Activated CD4-positive, alpha-beta T cell treated with anti-CD3 and anti-CD28 coated beads, Interleukin-2, amount 50 U/mL, for 16 hours (primary cell): ENCODE measurements at places on chromosomes 7 and 10.

- no peak for DNase-seq
Measured at GRCh38 chr10:131909929-131910328, 9.1 kb downstream of the PPP2R2D start.

GRCh38 chr7:15607529-15608210, 45.9 kb upstream of the AGMO start:
- DNase-seq: no peak

DNA sequence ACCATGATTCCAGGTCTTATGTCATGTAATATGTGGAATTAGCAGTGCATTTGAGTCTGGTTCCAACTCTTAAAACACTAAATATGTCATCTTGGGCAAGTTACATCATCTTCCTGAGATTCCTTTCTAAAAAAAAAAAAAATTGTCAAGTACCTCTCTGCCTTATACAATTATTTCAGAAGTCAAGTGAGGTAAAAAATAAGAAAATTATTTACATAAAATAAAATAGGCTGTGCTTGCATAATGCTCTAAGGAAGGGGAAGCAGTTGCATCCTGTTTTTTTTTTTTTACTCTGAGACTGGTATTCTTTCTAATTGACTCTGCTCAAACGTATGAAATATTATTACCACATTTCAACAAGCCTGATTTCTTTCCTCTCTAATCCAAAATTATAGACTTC, 55.1 kb upstream of the SEMA3A start:
- DNase-seq: no peak

DNA sequence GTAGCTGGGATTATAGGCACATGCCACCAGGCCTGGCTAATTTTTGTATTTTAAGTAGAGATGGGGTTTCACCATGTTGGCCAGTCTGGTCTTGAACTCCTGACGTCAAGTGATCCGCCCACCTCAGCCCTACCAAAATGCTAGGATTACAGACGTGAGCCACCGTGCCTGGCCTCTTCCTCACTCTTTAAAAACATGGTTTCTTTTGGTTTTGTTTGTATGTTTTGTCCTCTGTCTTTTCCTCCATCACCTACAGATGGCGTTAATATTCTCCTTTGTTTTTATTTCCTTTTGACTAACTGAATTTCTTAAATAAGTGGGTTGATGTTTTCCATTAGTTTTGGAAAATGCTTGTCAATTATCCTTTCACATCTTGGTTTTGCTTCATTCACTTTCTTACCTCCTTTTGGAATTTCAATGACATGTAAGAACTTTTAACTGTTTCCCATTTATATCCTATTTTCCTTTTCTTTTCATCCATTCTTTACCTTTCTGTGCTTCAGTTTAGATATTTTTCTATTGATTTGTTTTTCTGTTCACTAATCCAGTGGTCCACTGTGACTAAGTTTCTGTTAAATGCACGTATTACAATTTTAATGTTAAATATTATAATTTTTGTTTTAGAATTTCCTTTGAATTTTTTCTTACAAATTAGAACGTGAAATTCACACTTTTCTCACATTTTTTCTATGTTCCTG, 104.1 kb downstream of the ZNF467 start:
- DNase-seq: peak; percentile 6

DNA sequence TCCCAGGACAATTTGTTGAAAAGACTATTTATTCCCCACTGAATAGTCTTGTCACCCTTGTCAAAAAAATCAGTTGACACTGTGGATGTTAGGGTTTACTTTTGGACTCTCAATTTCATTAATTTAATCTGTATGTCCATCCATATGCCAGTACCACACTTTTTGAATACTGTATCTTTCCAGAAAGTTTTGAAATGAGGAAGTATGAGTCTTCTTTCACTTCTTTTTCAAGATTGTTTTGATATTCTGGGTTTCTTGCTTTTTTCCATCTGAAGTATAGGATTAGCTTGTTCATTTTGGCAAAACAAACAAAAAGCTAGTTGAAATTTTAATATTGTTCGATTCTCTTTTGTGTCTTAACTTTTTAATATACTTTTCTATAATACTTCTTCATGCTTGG, 21.7 kb downstream of the KLHDC10 start:
- DNase-seq: no peak

- no peak for DNase-seq
Measured at GRCh38 chr7:45084336-45084735, 4.4 kb downstream of the NACAD start.

GRCh38 chr10:112953174-112954159, 3.4 kb downstream of the TCF7L2 start:
- no peak for DNase-seq

GRCh38 chr10:17064435-17064834, 65.2 kb downstream of the CUBN start:
- DNase-seq: no peak

DNA sequence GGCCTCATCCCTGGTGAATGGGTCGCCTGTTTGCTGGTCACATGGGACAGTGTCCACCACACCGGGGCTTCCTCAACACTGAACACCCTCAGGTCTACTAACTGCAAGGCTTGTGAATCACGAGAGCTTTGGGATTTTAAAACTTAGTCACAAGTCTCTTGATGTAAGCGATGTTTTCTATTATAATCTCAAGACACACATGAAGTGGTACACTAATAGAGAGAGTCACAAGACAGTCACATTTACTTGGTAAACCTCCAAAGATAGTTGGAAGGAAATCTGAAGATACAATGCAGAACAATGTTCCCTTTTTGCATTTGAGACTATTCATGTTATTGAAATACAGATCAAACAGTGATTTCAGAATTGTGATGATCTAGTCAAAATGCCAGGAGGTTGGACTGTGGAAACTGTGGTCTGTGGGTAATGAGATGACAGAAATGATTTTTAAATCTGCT, 233.1 kb upstream of the KLF6 start:
- peak; percentile 34 for DNase-seq

- DNase-seq: no peak
Measured at GRCh38 chr10:1644191-1644711, 93.1 kb downstream of the ADARB2 start.

GRCh38 chr10:4652111-4653010, 173.6 kb upstream of the AKR1E2 start:
- peak; percentile 45 for DNase-seq

GRCh38 chr7:44965937-44966730, 12.7 kb downstream of the MYO1G start:
- no peak for DNase-seq

- no peak for DNase-seq
Measured at GRCh38 chr10:101616415-101617101, 28.4 kb downstream of the DPCD start.

- no peak for DNase-seq
Measured at GRCh38 chr10:97180986-97181385, 4.8 kb downstream of the SLIT1 start.

DNA sequence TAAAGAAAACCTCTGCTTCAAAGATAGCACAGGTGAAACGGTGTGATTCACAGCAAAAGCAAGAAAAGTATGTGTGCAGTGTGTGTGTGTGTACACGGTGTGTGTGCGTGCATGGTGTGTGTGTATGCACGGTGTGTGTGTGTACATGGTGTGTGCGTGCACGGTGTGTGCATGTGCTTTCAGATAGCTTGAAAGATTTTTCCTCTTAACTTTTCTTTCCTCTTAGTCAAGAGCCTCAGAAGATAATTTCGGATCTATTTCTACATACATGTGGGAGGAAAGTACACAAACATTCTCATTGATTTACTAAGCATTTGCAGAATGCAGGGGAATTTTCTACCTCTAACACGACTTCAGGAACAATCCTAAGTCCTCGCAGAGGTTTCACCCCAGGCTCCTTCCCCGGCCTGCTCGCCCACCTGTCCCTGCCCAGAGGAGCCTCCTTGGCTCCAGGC, 2.9 kb downstream of the FGFR2 start:
- no peak for DNase-seq

DNA sequence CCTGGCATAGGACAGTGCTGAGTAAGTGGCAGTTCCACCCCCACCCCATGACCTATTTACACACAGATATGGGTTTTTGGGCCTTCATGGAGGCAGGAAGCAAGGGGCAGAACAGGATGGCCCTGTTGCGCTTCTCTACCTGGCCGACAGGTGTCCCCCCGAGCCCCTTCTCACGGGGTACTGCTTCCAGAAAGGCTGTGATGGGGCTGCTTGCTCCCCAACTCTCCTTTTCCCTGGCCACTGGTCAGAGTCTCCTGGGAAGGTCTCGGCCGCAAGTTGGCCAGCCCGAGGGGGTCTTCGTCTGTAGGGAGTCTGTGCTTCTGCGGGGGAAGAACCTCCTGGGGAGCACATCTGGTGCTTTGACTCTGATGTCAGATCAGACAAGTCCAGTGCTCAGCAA, 139.8 kb upstream of the TNS3 start:
- DNase-seq: no peak

DNA sequence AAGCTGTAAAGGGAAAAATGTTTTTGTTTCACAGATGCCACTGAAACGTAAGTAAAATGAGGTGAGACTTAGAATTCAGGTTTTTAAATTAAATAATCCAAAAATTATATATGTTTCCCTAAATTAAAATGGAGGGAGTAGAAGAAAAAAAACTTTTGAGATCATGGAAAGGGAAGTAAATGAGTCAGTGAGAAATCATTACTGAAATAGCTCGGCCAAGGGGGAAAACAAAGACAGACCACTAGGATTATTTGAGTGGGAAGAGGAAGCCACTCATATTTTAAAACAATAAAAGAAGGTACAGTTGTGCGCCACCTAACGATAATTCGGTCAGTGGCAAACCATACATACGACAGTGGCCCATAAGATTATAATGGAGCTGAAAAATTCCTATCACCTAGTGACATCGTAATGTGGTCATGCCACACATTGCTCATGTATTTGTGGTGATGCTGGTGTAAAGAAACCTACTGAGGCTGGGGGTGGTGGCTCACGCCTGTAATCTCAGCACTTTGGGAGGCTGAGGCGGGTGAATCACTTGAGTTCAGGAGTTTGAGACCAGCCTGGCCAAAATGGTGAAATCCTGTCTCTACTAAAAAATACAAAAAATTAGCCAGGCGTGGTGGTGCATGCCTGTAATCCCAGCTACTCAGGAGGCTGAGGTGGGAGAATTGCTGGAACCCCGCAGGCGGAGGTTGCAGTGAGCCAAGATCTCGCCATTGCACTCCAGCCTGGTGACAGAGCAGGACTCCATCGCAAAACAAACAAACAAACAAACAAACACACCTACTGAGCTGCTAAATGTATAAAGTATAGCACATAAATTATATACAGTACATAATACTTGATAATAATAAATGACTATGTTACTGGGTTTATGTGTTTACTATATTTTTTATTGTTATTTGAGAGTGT, 64.7 kb downstream of the MKX start:
- DNase-seq: no peak

GRCh38 chr7:146755585-146755984, 639.0 kb downstream of the CNTNAP2 start:
- no peak for DNase-seq

- peak; percentile 64 for DNase-seq
Measured at GRCh38 chr7:108525327-108525984, 479 bp downstream of the PNPLA8 start.

- DNase-seq: no peak
Measured at GRCh38 chr7:139943401-139943800, 114.3 kb downstream of the TBXAS1 start.

GRCh38 chr7:23161482-23161881, 20.4 kb upstream of the NUP42 start:
- DNase-seq: no peak

- DNase-seq: no peak
Measured at GRCh38 chr10:17918187-17918903, 33.4 kb upstream of the SLC39A12 start.

DNA sequence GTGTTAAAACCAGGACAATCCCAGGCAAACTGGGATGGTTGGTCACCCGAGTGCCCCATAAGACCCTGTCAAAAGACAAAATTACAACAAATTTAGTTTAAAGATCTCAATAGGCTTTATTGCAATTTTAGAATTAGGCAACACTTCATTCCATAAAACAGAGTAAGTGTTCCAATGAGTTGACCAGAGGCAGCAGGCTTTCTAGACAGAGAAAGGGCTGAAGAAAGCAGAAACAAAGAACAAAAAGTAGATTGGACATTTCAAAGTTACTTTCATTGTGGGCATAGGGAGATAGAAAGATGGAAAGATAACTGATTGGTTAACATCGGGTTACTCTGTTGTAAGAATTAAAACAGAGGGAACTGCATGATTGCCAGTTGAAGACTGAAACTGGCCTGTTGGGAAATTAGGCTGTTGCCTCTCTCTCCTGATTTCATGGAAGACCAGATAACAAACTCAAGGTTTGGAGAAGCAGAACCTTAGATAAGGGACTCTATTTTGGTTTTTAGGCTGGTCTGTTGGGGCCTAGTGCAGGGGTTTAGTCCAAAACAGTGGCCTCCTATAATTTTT, 36.3 kb downstream of the ENTPD1 start:
- DNase-seq: no peak

DNA sequence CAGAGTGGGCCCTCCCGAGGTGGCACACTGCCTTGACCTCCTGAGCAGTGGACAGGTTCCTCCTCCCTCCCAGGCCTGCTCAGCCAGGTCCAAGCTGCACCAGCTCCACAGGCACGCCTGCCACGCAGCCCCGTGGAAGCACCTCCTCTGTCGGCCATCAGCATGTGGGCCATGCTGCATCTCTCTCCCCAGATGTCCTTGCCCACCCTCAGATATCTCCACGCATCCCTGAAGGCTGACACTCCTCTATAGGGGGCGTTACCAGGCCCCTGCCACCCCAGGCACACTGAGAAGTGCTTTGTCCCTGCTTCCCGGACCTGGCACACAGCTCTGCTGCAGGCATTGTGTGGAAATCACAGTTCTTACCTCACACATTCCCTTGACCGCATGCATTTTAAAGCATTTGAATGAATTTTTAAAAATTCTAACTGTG, 598.5 kb downstream of the SDK1 start:
- no peak for DNase-seq

DNA sequence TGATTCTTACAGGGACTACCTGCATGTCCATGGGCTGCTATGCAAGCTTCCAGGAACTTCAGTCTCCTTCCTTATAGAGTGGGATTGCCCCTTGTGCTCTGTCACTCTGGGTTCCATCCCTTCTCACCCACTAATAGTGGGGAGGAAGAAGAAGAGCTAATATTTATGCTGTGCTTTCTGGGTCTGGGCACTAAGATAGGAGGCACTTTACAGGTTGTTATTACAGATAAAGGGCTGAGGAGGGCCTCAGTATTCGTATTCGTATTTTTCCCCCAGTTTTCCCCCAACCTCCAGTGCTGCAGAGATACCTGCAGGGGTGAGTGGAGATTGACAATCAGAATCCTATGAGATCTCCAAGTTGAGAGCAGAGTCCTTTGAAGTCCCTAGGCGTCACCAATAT, 14.2 kb downstream of the HK1 start:
- DNase-seq: no peak

- no peak for DNase-seq
Measured at GRCh38 chr7:66356277-66356721, 151.2 kb downstream of the TPST1 start.

DNA sequence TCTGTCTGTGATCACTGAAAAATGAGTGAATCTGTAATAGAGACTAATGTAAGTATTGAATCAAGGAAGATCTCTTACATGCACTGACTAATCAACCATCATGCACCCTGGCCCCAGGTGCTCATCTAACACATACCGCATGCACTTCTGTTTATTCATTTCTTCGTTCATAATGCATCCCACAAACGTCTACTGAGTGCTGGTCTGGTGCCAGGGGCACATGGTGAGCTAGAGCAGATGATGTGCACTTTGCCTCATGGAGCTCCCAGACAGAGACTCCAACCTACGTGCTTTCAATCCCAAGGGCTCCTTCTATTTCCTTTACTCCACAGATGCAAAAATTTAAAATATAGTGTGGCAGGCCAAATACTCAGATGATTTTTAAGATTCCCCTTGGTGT, 10.7 kb downstream of the C10orf90 start:
- no peak for DNase-seq

- no peak for DNase-seq
Measured at GRCh38 chr10:116255886-116256751, 16.9 kb downstream of the GFRA1 start.
